CD4-positive, alpha-beta T cell treated with Interleukin-4 for 4 hours (primary cell): ENCODE measurements at places on chromosomes 11 and 22.

DNA sequence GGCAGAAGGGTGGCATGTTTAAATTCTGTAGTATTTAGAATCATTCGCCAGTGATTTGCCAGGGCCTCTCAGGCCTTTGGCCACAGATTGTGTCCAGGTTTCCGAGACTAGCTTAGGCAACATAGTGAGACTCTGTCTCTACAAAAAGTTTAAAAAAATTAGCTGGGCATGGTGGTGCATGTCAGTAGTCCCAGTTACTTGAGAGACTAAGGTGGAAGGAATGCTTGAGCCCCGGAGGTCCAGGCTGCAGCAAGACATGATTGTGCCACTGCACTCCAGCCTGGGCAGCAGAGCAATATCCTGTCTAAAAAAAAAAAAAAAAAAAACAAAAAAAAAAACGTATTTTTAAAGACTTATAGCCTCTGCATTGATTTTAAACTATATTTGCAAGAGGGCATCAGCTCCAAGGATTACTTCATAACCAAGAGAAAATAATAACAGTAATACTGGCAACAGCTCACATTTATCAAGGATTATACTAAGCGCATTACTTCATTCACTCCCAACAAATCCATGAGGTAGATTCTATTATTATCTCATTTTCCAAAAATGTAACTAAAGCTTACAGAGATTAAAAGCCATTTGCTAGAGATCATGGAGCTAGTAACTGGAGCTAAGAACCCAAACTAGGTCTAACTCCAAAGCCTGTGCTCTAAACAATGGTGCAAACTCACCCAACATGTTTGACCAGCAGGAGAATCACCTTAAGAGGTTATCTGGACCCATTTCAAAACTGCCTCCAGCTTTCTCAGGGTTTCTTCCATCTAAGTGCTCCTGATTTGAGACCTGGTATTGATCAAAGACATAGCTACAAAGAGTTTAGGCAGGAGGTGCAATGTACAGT, 32.6 kb upstream of the SLC6A5 start:
- no peak for DNase-seq

GRCh38 chr11:114827736-114828135, 149.4 kb downstream of the NXPE2 start:
- no peak for DNase-seq

- no peak for DNase-seq
Measured at GRCh38 chr11:80417681-80418080, 976.9 kb upstream of the TENM4 start.

DNA sequence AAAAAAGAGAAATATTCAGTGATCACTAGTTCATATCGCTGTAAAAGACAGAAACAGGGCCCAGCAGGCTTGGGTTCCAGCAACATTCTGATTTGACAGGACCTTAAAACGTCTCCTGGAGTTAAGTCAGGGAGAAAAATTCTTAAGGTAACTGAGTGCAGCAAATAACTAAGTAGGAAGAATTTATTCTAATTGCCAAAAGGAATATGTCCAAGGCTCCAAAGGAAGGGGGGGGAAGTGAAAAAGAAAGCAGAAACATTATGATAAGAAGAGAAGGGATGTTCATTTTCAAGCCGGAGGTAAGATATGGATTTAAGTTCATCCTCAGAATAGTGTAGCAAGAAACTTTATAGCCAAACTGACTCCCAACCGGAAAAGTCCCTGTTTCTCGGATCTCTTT, 90.4 kb downstream of the WT1 start:
- no peak for DNase-seq

DNA sequence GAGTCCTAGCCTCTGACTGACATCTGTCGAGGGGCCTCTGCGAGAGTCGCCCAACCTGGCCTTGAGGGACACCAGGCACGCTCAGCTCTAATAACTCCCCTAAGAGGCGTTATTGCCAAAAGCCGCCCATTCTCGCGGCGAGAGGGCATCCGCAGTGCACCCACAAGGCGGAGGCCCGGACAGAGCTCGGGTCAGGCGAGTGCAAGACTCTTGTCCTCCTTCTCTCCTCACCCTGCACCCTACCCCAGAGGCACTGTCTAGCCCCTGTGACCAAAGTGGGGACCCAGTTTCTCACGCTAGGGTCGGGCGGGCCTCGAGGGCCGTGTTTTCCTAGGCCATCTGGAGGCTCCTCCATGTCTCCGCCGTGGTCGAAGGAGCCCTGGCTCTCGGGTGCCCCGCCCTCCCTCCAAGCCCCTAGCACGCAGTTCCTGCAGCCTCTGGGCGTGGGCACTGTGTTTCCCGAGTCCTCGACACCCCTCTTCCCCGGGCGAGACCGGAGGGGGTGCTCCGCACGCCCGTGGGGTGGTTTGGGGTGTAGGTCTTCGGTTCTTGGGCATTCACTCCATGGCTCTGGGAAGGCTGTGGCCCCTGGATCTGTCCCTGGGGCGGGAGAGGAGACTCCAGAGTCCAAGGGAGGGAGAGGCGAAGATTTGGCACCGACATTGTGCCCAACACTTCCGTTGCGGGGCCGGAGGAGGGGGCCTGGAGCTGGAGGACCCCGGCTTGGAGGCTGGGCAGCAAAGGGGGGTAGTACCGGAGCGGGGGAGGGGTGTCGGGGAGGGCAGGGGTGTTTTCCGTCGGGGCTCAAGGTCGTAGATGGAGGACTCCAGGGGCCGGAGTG, 1.0 kb downstream of the CHRM4 start:
- DNase-seq, result no peak

- DNase-seq, result peak; percentile 54
Measured at GRCh38 chr22:23225724-23226496, 45.6 kb downstream of the BCR start.

GRCh38 chr22:27937453-27937852, 18.4 kb upstream of the PITPNB start:
- DNase-seq, result no peak

DNA sequence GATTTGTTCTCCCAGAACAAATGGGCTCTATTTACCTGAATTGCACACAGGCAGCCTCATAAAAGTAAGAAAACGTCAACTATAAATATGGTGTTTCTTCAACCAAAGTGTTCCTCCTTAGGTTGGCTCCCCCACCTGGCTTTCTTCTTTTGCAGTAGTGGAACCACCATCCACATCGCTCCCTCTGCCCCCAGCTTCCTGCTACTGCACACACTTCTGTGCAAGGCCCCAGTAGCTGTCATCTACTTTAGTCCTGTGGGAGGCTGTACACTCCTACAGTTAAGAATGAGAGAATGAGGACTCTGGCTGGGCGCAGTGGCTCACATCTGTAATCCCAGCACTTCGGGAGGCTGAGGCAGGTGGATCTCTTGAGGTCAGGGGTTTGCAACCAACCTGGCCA, 89.5 kb downstream of the BMAL1 start:
- no peak for DNase-seq

GRCh38 chr11:134342572-134343340, 11.0 kb downstream of the GLB1L2 start:
- DNase-seq, result no peak

DNA sequence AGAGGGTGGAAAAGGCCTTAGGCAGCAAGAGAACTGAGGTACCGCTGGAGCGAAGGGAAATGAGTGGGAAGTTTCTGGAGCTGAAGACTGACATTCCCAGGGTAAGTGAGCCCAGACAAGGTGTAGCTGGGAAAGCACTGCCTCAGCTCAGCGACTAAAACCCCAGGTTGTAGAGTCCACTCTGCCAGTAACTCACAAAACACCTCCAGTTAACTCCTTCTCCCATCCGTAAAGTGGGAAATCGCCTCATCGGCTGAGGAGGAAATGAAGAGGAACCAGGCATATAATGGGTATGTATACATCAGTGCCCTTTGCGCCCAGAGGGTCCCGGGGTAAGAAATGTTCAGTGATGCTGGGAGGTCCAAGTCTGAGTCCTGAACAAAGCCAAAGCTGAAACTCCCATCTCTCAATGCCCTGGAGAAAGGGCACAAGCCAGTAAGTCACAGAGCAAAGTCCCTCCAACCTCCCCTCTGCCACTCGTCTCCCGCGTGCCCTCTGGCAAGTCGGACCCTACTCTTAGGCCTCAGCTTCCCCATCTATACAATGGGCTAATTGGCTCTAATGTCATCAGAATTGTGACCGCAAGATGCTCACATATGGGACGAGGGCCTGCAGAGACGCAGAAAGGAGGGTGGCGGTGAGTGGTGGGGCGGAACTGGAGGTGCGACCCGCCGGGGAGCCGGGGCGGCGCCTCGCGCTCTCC, 588 bp downstream of the VPS37C start:
- DNase-seq, result no peak

DNA sequence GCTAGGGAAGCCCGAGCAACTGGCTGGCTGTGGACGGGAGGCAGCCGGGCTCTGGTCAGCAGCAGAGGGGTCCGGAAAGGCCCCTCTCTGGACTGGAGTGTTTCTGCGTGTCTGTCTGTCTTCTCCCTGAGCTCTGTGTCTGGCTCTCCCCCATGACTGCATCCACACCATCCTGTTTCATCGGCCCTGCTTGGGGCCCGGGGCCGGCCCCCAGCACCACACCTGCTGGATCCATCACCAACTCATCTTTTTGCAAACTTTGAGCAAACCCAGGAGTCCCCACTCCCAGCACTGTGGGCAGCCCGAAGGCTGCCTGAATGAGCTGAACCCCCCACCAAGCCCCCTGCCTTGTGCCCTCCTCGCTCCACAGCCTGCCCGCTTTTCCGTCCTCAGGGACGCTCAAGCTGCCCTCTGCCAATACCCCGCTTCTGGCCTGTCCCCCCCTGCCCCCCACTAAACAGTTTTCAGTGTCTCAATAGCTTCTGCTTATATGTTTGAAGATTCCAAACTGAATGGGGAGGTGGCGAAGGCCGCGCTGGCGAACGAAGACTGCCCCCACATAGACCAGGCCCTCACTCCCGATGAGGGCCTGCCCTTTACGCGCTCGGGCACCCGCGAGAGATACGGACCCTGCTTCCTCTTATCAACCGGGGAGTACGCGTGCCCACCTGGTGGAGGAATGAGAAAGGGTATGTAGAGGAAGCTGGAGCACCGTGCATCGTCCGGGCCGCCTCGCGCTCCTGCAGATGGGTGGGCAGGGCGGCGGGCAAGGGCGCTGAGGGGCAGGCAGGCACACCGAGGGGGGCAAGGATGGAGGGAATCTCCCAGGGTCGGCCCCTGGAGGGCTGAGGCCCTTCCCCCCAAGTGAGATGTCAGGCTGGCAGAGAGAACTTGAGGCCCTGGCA, 44.6 kb downstream of the KCNC1 start:
- no peak for DNase-seq

DNA sequence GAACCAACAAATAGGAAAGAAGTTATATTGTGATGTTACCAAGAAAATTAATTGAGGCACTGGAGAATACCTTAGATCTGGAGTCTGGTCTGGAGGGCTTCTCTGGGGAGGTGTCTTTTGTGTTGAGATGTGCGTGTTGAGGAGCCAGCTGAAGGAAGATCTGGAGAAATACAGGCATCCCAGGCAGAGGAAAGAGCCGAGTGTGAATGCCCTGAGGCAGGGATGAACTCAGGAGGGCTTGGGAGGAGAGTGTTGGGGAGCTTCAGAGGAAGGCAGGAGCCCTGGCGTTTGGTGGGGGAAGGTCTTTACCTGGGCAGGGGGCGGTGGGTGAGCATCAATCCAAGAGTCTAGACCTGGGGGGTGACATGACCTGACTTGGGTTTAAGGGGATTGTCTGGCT, 13.1 kb downstream of the SYNGR1 start:
- no peak for DNase-seq

- no peak for DNase-seq
Measured at GRCh38 chr22:31732089-31732829, 17.7 kb downstream of the PRR14L start.

- no peak for DNase-seq
Measured at GRCh38 chr11:112118176-112118575, 31.5 kb downstream of the SDHD start.

DNA sequence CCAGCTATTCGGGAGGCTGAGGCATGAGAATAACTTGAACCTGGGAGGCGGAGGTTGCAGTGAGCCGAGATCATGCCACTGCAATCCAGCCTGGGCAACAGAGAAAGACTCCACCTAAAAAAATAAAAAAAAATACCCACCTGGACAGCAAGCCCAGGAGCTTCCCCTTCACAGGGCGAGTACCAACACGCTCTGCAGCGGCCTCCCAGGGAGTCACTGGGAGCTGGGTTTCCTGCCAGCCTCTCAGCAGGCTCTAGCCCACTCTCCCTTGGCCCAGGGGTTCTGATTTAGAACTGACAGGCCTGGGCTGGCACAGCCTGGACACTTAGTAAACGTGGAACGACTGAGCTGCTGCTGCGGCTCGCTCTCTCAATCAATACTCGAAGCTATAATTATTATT, 2.0 kb upstream of the CABP7 start:
- no peak for DNase-seq

GRCh38 chr11:109347304-109347703, 74.7 kb upstream of the C11orf87 start:
- DNase-seq, result no peak

DNA sequence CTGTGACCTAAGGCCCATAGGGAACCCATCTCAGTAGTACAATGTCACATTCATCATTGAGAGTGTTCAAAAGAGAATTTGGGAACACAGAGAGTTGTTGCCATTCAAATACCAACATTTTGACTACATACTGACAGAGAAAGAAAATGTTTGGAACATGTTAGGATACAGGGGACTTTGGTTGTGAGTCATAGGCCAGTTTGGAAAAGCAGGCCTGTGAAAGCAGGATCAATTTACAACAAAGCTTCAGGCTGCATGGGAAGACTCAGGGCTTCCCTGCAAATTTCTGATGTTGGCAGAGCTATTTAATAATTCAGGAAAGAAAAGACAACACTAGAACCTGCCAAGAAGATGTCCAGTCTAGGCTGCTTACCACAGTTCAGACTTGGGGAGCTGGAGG, 374 bp downstream of the NLRP10 start:
- no peak for DNase-seq

DNA sequence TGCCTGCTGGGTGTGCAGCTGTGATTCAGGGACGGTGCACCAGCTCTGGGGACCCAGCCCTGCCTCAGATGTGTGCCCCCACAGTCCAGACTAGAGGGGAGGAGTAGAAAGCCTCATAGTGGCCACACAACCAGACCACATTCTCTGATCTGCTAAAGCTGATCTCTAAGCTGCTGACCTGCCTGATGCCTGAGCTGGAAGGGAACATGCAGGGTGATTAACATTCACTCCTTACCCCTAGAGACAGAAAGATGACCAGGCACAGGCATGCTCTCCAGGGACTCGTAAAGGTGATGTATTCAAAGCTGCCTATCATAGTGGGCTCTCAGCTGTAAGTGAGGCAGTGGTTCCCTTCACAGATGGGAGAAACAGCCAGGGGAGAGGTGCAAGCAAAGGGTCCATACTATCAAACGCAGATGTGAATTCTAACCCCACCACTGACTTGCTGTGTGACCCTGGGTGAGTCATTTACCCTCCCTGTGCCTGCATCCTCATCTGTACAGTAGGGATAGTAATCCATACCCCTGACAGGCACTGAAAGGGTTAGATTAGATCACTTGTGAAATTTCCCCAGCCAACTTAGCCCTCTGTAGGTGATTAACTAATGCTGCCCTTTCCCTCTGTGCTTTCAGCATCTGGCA, 29.0 kb upstream of the LRRC32 start:
- no peak for DNase-seq

GRCh38 chr11:12202661-12203310, 92.4 kb downstream of the MICAL2 start:
- no peak for DNase-seq

DNA sequence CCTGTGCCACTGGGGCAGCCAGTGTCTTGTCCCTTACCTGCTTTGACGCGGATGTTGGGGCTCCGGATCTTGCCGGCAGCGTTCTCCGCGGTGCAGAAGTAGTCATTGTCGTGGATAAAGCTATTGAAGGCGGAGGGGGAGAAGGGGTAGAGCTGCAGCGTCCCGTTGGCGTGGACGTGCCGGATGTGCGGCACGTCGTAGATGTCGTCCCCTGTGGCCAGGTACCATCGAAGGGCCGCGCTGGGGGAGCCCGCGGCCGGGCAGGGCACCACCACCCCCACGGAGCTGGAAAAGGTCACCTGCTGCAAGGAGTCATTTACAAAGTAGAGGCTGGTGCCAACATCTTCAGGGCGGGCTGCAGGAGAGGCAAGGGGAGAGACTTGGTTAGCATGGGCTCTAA, 16.6 kb downstream of the DSCAML1 start:
- DNase-seq, result no peak
